ENCODE measurements at places on chromosomes 16 and 17.
A peak's percentile ranks its signal among the peaks of the same experiment; 100 is the strongest.

GRCh38 chr16:53519417-53520091, 16.5 kb upstream of the AKTIP start:
- DNase-seq, result no peak

- peak; percentile 10 for DNase-seq
Observed at GRCh38 chr17:62680541-62681052, 53.1 kb downstream of the MRC2 start.

- DNase-seq, result no peak
Observed at GRCh38 chr17:10743316-10744009, 13.6 kb upstream of the TMEM220 start.

DNA sequence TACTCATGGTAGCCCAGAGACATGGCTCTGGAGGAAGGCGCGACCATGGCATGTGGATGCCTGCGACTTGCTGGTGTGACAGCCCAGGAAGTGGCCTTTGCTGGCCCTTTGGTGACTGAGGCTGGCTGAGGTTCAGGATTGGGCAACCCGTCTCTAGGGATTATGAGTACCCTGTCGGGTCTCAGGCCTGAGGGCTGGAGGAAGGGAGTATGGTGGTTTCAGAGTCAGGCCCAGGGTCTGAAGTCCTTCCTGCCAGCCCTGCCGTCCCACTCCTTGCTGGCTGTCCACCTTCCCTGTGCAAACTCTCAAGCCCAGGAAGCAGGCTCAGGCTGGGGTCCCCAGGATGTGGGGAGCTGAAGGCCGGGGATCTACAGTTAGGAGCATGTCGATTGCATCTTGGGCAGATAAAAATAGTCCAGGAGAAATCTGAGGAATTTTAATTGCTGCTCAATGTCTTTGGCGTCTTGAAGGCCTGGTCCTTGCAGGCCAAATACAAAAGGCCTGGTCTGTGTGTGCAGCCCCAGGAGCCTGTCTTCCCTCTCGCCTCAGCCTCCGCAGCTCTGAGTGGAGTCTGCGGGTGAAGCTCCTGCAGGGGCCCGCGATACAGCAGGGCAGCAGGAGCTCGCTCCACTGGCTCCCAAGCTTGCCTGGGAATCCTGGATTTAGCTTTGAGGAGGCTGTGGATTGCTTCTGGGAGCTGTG, 52.5 kb downstream of the NKD1 start:
- no peak for DNase-seq

GRCh38 chr17:4715063-4715744, 4.8 kb downstream of the ARRB2 start:
- DNase-seq, result no peak

GRCh38 chr16:89378947-89379771, 111.2 kb downstream of the ANKRD11 start:
- no peak for DNase-seq

DNA sequence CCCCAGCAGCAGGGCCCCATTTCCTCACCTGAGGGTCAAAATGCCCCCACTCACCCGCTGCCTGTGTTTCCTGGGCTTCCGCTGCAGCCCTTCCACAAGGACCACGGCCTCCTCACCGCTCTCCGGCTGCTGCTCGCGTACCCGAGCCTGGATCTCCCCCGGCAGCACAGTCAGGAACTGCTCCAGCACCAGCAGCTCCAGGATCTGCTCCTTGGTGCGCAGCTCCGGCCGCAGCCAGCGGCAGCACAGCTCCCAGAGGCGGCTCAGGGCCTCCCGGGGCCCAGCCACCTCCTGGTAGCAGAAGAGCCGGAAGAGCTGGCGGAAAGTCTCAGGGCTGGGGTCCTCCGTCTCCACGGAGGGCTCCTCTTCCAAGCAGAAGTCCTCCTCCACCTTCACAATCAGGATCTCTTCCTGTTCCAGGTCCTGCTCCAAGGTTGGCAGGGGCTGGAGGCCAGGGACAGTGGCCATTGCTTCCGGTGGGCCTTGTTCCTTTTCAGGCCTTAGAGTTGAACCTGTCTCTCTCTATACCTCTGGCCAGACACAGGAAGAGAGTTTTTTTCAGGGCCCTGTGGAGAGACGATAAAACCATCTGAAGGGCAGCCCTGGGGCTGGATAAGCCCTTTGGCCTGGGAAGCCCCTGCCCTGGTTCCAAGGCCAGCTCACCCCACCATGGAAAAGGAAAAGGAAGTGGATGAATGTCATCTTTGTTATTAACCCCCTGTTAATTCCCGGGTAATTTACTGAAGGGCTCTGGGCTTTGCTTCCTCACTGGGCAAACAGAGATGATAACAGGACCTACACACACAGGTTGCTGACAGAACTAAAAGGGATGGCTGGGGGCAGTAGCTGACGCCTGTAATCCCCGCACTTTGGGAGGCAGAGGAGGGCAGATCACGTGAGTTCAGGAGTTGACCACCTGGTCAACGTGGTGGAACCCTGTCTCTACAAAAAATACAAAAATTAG, 1.2 kb downstream of the ZNF500 start:
- DNase-seq, result no peak

- DNase-seq, result no peak
Observed at GRCh38 chr17:40659911-40660310, 5.1 kb downstream of the KRT222 start.

DNA sequence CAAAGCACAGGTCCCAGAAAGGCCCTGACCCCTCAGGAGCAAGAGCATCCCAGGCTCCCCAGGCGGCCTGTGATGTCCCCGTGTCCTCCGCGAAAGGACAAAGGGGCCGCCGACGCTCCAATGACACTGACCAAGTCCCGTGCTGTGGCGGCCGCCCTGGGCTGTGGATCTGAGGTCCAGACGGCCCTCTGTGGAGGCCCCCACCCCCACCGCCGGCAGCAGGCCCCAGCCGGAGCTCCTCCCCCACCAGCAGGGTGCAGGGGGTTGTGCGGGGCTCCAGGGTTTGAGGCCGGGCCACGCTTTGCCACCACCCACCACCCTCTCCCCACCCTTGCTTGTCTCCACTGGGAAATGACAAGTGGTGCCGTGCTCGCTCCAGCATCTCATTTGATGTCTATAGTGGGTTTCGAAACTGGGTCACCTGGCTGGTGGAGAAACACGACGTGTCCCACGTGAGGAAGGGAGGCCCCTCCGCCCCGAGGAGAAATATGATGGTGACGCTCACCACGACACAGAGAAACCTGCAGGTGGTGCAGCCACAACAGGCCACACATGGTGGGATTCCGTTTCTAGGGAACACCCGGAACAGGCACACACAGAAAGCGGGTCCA, 31.2 kb upstream of the ZNF469 start:
- no peak for DNase-seq

DNA sequence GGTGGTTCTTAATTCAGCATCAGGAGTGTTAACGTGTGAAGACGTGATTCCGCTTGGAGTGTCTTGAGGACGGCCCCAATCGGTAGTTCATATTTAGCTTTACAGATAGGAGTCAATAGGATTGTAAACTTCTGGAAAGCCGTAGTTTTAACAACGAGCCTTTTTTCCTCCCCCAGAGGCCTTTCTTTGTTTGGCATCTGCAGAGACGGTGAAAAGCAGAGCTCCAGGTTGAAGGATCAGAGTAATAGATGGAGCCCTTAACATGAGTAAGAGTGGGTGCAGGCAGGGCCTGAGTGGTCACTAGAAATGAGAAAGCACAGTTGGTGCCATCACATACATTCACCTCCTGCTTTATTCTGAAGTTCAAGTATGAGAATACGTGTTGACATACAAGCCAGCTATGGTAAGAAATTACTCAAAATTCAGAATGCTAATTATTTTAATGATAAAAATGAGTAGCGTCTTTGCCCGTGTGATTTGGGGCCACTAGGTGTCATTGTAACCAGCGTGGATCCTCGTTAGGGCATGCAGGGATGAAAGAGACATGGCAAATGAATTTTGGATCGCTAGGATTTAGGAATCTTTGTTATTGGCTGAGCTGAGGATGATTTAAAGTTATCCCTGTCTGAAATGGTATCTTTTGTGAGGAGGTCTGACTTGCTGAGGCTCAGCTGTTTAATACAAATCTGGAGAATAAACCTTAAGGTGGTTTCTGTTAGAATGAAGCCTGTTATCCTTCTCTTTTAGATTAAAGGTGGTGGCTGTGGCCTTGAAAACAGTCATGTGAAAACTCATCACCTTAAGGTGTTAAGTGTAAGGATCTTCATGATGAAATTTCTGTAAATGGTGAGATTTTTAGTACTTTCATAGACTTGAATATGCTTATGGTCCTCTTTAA, 18.6 kb downstream of the PRCD start:
- no peak for DNase-seq

DNA sequence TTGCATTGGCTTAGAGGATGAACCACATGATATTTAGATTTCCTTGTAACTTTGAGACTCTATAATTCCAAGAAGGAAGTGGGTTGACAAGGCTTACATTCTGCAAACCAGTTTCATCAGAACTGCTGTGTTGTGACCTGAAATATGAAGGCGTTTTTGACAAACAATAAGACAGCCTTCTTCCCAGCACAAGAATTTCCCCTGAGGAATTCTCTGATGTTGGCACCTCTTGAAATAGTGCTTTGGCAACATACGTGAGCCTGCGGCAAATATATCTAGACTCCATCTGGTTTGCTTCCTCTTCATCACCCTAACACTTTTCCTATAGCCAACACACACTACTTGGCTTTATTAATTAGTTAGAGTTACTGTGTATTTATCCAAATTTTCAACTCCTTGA, 585.5 kb upstream of the SOX9 start:
- no peak for DNase-seq

- no peak for DNase-seq
Observed at GRCh38 chr16:66481081-66481942, 54.2 kb downstream of the BEAN1 start.

DNA sequence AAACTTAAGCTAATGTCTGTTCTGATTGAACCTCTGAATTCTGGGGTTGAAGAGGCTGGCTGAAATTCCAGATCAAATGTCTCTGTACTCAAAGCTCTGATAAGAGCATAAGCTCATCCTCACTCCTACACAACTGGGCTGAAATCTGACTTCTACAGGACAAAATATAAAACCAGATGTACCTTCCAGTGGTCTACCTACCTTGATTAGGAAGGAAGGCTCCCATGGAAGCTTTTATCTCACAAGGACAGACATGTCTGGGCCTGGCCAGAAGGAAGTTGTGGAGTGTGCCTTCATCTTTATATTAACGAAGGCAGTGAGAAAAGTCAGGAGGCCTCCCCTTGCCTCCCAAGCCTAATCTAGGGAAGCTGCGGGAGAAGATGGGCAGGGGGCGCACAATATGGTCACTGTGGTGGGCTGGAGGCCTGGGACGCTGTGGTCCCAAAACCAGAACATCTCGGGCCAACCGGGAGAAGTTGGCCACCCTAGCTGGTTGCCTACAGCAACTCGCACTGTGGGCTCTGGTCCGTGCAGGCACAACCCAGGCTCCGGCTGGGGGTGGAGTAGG, 55.6 kb upstream of the LRRC37A3 start:
- DNase-seq, result no peak

- no peak for DNase-seq
Observed at GRCh38 chr16:86244936-86245335, 265.4 kb upstream of the FOXF1 start.

DNA sequence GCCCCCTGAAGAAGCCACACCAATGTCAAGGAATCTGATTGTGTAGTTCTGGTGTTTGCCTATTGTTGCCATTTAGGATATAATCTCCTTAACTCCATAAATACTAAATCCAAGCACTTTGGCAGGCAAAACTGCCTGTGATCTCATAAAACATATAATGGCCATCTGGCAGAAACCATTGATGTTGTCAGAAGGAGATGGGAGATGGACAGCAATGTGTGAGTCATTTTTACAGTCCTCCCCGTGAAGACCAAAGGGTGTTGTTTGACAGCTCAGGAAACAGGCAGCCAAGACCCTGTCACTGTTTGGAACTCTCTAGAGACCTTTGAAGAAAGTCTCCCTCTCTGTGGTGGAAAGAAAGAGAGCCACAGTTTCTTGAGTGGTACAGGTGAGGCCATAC, 454.1 kb downstream of the HS3ST3B1 start:
- no peak for DNase-seq

DNA sequence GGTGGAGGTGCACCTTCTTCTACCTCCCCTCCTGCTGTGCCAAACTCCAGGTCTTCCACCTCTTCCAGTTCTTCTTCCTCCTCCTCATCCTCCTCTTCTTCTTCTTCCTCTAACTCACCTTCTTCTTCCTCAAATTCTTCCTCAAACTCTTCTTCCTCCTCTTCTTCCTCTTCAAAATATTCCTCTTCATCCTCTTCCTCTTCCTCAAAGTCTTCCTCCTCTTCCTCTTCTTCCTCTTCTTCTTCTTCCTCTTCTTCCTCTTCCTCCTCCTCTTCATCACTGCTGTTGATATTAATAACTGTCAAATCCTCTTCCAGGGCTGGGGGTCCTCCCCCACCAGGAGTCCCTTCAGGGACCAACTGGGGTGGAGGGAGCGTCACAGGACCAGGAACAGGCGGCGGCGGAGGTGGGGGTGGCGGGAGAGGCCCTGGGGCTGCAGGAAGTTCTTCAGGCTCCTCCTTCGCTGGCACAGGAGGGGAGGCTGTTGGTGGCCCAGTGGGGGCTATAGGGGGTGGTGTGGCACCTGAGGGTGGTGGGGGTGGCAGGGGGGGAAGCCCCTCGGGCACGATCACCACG, 30.7 kb upstream of the ALOX15 start:
- DNase-seq, result no peak

- peak; percentile 45 for DNase-seq
Observed at GRCh38 chr16:20901436-20902112, 1.0 kb downstream of the LYRM1 start.

DNA sequence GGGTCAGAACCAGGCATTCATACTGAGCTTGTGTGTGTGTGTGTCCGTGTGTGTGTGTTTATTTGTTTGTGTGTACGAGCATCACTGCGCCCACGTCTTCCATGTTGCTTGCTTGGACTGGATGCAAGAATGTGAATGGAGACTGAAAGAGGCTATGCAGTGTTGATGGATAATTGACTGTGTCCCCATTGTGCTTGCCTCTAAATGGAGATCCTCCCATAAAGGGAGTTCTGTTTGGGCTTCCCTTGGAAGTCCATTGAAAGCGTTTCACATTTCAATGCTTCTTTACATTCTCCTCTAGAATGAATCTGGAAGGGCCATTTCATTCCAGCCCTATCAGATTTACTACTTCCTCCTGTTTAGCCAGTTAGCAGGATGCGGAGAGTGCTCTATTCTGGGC, 124.0 kb downstream of the GP2 start:
- no peak for DNase-seq

DNA sequence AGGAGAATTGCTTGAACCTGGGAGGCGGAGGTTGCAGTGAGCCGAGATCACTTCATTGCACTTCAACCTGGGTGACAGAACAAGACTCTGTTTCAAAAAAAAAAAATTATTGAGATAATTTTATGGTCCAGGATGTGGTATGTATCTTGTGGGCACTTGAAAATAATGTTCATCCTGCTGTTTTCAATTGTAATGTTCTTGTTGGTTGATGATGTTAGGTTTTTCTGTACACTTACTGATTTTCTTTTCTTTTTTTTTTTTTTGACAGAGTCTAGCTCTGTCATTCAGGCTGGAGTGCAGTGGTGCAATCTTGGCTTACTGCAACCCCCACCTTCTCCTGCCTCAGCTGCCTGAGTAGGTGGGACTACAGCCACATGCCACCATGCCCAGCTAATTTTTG, 29.7 kb downstream of the TBX21 start:
- DNase-seq, result no peak

GRCh38 chr17:5121186-5121841, 5.5 kb downstream of the USP6 start:
- no peak for DNase-seq
